ENCODE measurements at places on chromosomes 5 and 9. TPM values are rescaled to one million over a fixed set of nuclear protein-coding genes. Genes with fewer than 3 reads are reported as not detected.

The EQTN gene
- 10.5 TPM for total RNA-seq

The GPRIN1 gene
- 5.7 TPM for total RNA-seq

The PCDHGA5 gene
- total RNA-seq = 12.2 TPM

The C8G gene
- 4.6 TPM for total RNA-seq

GRCh38 chr5:87777877-87778276 lies 365.1 kb upstream of the CCNH start:
- no peaks in the 10 kb centered on the region for H3K27me3 ChIP-seq
- no peak for DNase-seq
- no peak overlapping the region for H3K4me3 ChIP-seq
- no peaks in the 10 kb centered on the region for H3K4me1 ChIP-seq

- H3K27ac ChIP-seq = no peak overlapping the region
- DNase-seq = no peak
- H3K4me1 ChIP-seq = no peaks in the 10 kb centered on the region
- H3K4me3 ChIP-seq = no peak overlapping the region
- H3K36me3 ChIP-seq = no peaks in the 10 kb centered on the region
Observed at GRCh38 chr5:137778772-137779564, 24.8 kb upstream of the HNRNPA0 start.

DNA sequence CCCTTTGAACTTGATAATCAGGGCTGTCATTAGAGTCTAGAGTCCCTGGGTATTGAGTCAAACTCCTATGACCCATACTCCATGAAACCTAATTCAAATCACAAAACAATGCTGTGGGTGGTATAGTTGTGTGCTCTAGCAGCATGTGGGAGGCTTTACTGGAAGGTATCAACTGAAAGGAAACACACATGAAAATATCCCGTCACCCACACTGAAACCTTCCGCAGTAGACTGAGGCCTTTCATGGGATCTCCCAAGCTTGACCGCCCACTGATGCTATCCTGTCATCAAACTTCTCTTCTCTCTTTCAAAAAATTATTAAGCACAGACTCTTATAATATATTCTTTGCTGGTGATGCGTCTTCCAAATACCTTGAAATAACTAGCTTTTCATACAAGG lies 569.1 kb upstream of the MEF2C start:
- no peaks in the 10 kb centered on the region for H3K4me1 ChIP-seq
- no peak overlapping the region for H3K4me3 ChIP-seq
- no peak for DNase-seq
- H3K27ac ChIP-seq = no peak overlapping the region

DNA sequence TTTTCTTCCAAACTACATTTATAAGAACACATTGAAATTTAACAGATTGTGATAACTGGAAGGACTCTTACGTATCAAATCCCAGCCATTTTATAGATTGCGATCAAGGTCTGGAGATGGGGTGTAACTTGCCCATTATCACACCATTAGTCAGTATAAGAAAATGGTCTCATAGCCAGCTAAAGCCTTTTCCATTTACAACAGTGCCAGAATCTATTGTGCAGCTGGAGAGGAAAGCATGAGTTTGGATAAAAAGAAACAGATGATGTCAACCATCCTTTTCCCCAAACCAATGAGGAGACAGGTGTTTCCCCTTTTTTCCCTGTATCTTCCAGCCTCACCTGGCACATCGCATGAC lies 658.8 kb downstream of the ACTL7B start:
- no peak overlapping the region for H3K4me3 ChIP-seq
- H3K36me3 ChIP-seq = no peaks in the 10 kb centered on the region
- DNase-seq = no peak

All from testis (tissue), 5 donors.